Heart right ventricle (tissue), 16 donors: ENCODE measurements at places on chromosomes 5 and 9. TPM values are rescaled to one million over a fixed set of nuclear protein-coding genes. Genes with fewer than 3 reads are reported as not detected.

PCDHB14 gene
- 3.5 TPM for total RNA-seq

DNA sequence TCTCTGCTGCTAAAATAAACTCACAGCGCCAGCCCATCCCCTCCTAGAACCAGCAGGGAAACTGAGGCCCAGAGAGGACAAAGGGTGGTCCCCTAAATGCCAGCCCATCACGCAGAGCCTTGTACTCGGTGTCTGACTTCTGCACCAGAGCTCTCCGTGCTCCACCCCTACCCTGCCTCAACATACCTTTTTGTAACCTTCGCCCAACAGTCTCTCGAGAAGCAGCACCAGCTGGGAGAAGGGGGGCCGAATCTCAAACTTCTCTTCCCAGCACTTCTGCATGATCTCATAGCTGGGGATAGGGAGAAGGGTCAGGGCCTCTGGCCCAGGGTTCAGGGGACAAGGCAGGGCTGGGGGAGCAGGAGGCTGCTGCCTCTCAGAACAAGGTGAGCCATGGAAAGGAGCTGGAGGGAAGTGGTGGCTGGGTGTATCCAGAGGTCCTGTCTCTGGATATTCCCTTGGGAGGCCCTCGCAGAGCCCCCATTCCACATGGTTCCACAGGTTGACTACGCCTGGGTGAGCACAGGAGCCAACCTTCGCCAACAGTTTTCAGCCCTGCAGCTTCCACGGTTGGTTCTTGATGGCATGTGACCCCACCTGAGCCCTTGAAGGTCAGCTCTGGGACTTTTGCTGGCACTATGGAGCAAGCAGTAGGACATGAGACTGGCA is 32.3 kb upstream of the CSF1R start:
- DNase-seq = no peak

- DNase-seq = no peak
These were observed 35.3 kb downstream of the UBE2QL1 start for GRCh38 chr5:6483880-6484382.

TEX48 gene
- total RNA-seq = not detected
